Omental fat pad (tissue), 4 donors: ENCODE measurements at places on chromosomes 3 and 15. TPM values are rescaled to one million over a fixed set of nuclear protein-coding genes. Genes with fewer than 3 reads are reported as not detected.

- DNase-seq, result no peak
These were observed 1.1 kb downstream of the EDEM1 start for GRCh38 chr3:5188419-5189221.

DNA sequence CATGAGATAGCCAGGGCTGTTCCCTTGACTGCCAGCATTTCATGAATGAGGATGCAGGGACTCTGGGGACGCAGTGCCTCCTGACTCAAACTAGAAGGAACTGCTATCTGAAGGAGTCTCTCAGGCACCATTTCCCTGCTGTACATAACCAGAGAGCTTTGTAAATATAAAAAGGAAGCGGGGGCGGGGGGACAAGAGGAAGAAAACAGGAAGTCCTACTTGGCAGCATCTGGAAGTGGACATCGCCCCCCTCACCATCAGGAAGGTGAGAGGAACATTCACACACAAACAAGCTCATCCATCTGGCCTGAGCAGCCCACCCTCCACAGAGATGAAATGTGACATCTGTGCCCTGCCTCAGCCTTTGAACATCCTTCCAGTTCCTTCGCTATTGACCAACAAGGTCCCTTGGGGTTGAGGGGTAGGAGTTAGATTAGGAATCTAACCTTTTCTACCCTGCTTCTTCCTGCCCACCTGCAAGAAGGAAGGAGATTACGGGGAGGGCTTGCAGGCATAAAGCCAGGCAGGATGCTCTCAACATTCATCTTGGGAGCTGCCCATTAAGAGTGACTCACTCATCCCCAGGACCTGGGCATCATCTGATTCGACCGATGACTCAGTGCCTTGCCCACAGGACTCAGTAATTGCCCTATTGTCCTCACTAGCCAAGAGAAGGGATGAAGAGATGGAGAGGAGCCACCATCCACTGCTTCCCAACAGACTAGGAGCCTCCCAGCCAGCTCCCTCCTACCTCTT is 31.9 kb downstream of the SH3BP5 start:
- no peak for DNase-seq

DNA sequence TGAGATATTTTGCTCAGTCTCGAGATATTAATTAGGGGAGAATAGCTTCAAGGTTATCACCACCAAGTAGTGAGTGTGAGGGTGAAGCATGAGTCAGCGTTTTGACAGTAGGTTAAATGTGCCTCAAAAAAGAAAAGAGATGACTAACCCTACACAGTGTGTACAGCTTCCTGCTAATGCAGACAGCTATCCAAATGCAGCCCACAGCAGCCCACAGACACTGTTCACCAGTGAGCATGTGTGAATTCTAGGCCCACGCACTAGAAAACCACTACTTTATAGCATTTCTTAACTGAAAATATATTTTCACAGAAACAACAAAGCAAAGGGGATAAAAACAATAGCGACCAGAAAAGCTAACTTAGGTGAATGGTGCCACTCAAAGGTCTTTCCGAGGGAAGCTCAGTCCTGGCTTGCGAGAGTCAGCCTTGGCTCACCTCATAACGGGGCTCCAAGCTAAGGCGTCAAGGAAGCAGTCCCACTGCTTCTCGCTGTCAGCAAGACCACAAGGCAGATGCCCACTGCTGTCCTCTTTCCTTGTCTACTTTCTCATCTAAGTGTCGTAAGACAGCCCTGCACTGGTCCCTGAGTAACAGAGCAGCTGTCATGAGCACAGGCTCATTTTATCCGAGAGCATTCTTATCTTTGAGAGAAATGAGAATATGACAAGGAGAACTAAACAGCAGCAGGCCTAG is 47.6 kb downstream of the TXNRD3 start:
- DNase-seq, result no peak

DNA sequence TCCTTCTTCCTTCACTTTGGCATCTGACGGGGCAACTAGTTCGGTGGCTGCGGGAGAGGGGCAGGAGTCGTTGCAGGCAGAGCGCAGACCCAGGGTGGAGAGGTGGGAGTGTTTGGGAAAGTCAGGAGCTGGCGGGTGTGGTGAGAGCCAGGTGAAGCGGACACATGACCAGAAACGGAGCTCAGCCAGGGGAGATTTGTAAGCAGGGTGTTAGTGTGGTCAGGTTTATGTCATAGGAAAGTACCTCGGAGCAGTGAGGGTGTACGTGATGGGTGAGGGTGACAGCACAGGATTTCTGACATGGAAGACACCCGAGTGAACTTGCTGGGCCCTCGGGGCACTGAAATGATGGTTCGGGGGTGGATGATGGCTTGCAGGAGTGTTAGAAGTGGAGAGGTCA is 247.4 kb upstream of the TPM1 start:
- DNase-seq, result no peak

- DNase-seq, result no peak
These were observed 196.3 kb downstream of the DTWD1 start for GRCh38 chr15:49817100-49817499.

- no peak for DNase-seq
These were observed 238.7 kb upstream of the HES1 start for GRCh38 chr3:193897288-193897687.

The XCR1 gene
- total RNA-seq, result 0.09 TPM

GRCh38 chr3:134249935-134250716 is 533 bp downstream of the RYK start:
- no peak for DNase-seq

GRCh38 chr3:78798266-78798832 is 969.4 kb downstream of the ROBO1 start:
- no peak for DNase-seq

- DNase-seq, result no peak
These were observed 21.9 kb downstream of the POLR2M start for GRCh38 chr15:57728436-57728835.

The CLDN11 gene
- total RNA-seq, result 57.6 TPM

The PLA2G4D gene
- not detected for total RNA-seq

The LRTM1 gene
- not detected for total RNA-seq

The DISP2 gene
- total RNA-seq, result 1.1 TPM

The TJP1 gene
- 165 TPM for total RNA-seq

The SLC22A13 gene
- total RNA-seq, result 0.94 TPM

The SMCO1 gene
- not detected for total RNA-seq

The UPK1B gene
- total RNA-seq, result 49.3 TPM

DNA sequence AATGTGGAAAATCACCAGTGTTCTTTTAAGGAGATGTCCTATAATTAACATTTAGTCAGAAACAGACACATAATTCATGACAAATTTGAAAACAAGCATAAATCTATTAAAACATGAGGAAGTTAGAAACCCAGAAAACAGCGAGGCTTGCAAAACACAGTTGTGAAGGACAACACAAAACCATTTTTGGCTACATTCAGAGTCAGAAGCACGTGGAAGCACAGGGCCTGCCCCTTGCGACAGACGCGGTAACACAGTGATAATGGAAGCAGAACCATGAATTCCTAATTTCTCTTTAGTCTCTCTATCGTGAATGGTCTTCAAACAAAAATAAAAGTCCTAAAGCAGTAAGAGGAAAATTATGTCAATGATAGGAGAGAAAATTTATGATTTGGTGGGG is 12.2 kb downstream of the NCEH1 start:
- no peak for DNase-seq

GRCh38 chr3:127254730-127255129 is 33.1 kb downstream of the PRR20G start:
- DNase-seq, result no peak

DNA sequence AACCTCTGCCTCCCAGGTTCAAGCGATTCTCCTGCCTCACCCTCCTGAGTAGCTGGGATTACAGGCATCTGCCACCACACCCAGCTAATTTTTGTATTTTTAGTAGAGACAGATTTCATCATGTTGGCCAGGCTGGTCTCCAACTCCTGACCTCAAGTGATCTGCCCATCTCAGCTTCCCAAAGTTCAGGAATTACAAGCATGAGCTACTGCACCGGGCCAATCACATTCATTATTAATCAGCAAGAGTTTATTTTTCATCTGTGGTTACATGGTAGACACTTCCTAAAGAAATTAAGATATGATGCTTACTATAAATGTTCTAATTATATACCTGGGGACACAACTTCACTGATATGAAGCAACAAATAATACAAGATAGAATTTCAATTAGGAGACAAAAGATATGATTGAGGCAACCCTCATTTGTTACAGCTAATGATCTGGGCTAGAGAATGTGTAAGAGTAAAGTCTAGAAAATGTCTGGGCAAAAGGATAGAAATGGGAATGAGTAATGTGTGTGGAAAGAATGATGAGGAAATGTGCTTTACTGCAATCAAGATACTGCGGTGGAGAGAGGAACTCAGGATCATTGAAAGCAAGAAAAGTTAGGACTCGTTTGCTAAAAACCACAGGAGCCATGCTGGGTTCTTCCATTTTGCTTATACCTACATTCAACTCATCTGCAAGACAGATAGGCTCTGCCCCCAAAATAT is 366.8 kb downstream of the ZIC1 start:
- no peak for DNase-seq

DNA sequence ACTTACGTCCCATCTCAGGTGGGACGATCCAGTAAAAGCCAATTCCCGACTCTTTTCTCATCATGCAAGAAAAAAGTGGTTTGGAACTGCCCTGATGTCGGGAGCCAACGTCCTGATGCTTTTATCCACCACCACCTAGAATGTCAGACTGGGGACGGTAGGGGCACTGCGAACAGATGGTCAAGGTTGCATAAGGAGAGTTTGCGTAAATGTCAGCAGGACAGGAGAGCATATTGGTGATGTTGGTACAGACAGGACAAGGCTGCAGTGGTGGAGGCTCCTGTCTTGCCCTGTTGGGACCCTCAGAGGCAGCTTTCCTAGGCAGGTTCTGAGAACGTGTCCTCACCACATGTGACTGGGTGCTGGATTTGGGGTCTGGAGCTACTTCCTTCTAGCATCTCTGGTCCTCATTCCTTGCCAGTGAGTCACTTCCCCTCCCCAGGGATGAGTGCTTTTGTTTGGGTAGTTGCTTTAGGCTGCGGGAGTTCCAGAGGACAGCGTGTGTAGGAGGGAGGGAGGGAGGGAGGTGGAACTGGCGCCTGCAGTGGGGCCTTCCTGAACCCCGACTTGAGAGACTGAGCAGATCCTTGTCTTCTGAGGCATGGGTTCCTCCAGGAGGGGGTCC is 21.0 kb downstream of the THSD4 start:
- DNase-seq, result no peak

DNA sequence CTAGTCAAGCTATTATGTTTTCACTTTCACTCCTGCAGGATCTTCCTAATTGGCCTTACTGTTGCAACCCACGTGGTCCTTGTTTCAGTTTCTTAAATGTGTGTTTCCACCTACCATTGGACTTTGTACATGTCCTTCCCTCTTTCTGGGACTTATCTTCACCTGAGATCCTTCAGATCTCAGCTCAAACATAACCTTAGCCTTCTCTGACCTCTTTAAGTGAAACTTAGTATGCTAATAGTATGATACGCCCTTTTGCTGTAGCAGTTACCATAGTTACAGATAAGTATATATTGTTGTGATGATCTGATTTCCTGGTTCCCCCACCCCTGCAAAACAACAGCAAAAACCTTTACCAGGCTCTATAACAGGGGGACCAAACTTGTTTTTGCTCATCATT is 35.2 kb downstream of the U2SURP start:
- DNase-seq, result no peak

- DNase-seq, result no peak
These were observed 504.0 kb upstream of the TGFBR2 start for GRCh38 chr3:30102356-30102755.

GRCh38 chr3:134640872-134641470 is 9.9 kb downstream of the KY start:
- DNase-seq, result no peak

- DNase-seq, result no peak
These were observed 185.0 kb downstream of the RBMS3 start for GRCh38 chr3:29465836-29466235.

DNA sequence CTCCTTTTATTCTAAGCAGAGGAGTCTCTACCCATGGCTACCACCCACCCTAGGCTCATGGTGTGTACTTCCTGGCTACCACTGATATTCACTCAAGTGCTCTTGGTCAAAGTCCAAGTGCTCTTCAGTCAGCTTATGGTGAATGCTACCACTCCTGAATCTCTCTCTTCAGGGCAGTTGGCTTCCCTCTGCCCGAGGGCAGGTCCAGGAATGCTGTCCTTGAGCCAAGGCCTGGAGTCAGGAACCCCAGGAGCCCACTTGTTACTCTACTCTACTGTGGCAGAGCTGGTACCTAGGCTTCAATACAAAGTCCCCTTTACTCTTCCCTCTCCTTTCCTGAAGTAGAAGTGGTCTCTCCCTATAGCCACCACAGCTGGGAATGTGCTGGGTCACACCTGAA is 226.0 kb downstream of the DIPK2A start:
- DNase-seq, result no peak

DNA sequence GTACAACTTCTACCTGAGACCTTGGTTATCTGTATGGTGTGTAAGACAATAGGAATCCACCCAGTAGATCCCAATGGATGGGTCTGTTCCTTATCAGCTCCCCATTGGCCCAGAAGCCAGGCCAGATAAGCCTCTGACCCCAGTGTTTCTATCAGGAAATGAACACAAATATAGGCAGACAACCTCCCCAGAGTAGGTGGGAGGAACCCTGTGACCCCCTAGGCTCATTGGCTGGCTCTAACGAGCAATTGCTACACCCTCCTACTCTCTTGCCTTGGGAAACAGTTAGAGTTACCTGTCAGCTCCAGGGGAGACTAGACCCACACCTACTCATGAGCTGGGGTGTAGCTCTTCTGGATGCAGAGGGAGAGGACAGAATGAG is 299.9 kb downstream of the UACA start:
- no peak for DNase-seq
